ENCODE measurements at places on chromosomes 3 and 15.

DNA sequence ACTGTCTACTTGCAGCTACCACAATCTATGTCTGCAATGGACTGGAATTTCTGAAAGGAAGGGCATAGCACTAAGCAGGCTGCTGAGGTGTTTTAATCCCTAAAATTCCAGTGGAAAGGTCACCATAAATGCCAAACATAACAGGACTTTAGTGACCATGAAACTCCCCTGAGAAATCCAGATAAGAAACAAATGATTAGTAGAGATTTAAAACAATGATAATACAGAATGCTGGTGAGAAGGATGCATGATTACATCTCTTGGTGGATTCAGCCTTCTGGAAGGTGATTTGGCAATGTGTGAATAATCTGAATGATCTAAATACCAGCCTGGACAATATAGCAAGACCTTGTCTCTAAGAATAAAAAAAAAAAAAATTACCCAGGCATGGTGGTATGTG, 475.0 kb upstream of the CBLB start:
- no peak for DNase-seq

GRCh38 chr15:64144565-64145281, 6.8 kb upstream of the SNX22 start:
- DNase-seq: no peak

- DNase-seq: no peak
These were observed 80.5 kb upstream of the NEO1 start for GRCh38 chr15:72971766-72972165.

DNA sequence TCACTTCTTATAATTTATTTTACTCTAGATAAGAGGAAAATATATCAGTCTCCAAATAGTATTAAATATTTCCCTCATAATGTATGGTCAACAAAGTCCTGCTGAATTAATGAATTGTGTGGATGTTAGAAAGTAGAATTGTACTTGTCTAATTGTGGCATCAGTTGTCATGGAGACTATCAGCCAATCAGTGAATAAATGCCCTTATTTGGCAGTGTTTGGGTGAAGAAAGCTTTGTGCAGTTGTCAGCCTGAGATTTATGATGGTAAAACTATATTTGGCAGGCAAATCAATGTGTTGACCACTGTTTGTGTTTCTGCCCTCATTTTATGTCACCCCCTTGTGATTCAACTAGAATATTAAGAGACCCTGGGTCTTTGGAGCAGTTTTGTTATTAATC, 293.6 kb upstream of the MDFIC2 start:
- DNase-seq: no peak

GRCh38 chr15:47887241-47887800, 170.0 kb downstream of the SEMA6D start:
- no peak for DNase-seq

DNA sequence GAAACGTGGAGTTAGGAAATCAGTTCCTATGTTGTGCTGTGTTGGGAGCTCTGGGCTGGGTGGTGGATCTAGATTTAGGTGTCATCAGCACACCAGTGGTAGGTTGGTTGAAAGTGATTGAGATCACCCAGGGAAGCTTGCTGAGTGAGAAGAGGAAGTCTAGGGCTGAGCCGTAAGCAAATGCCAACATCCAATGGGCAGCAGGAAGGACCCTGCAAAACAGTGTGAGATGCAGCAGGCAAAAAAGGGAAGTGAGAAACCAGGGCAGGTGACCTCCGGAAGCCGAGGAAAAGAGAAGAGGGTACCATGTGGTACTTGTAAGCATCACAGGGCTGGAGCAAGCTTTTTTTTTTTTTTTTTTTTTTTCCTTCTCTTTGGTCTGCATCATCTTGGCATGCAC, 15.9 kb upstream of the COPG1 start:
- DNase-seq: no peak

DNA sequence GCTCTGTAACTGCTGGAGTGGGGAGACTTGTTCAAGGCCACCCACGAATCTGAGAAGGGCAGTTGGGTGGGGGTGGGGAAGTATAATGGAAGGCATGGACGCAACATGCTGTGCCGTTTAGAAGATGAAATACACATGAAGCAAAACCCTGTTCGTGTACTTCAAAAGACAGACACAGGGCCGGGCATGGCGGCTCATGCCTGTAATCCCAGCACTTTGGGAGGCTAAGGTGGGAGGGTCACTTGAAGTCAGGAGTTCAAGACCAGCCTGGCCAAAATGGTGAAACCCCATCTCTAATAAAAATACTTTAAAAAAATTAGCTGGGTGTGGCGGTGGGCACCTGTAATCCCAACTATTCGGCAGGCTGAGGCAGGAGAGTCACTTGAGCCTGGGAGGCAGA, 36.9 kb upstream of the SFMBT1 start:
- no peak for DNase-seq

GRCh38 chr3:17645074-17645698, 97.2 kb downstream of the TBC1D5 start:
- DNase-seq: no peak

- no peak for DNase-seq
These were observed 785.3 kb downstream of the MCTP2 start for GRCh38 chr15:95016511-95017229.

- no peak for DNase-seq
These were observed 435.1 kb downstream of the LPP start for GRCh38 chr3:188589071-188589470.

DNA sequence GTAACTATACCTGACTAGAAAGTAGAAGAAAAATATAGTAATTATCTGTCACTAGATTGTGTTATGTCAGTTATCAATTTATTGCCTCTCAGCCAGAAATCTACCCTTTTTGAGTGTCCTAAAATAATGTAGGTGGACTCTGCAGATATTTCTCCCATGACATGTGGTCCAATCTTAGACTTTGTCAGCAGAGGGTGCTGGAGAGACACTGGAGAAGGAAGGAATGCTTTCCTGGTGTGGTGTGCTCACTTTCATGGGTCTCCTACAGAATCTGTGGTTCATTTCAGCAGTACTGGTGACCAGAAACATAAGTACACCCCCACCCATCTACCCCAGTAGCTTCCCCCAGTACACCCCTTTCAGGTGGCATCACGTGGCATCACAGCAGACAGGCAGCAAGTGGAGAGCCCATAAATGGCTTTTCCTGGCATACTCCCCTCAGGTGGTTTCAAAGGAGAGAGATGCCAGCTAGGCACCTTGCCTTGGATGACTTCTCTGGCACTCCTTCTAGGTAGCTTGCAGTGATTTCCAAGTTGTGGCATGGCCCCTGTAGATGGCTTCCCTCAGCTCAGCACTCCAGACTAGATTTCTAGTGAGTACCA, 114.7 kb downstream of the GADL1 start:
- DNase-seq: no peak

All from BJ (cell line).